Heart left ventricle (tissue), 16 donors: ENCODE measurements at places on chromosomes 1 and 21. TPM values are rescaled to one million over a fixed set of nuclear protein-coding genes. Genes with fewer than 3 reads are reported as not detected.

DNA sequence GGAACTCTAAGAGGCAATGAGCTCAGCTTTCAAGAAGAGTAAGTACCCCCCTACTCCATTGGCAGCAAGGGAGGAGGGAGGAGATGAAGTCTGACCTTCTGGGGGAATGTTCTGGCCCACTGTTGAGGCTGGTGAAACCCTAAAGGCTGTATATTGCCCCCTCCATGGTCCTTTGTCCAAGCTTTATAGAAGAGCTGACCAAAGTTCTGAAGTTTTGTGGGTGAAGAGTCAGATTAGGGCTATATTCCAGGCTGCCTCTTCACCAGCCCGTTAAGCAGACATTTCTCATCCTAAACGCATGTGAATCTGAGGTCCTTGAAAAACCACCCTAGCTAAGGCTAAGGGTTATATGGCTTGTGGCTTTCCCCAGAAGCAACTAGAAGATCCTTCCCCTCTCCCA, 1.4 kb downstream of the C1orf94 start:
- H3K36me3 ChIP-seq: no peaks in the 10 kb centered on the region
- no peaks in the 10 kb centered on the region for H3K4me1 ChIP-seq
- peaks cover 14% of the 10 kb centered on the region for H3K27me3 ChIP-seq
- no peak for DNase-seq
- no peak overlapping the region for H3K27ac ChIP-seq
- no peak overlapping the region for H3K4me3 ChIP-seq

- H3K4me3 ChIP-seq: no peak overlapping the region
- no peaks in the 10 kb centered on the region for H3K4me1 ChIP-seq
- DNase-seq: no peak
- H3K36me3 ChIP-seq: no peaks in the 10 kb centered on the region
- H3K27me3 ChIP-seq: no peaks in the 10 kb centered on the region
These were observed 58.9 kb downstream of the DIPK1A start for GRCh38 chr1:92902406-92902744.

The GBP4 gene
- polyA plus RNA-seq: 10.6 TPM

The CACNA1E gene
- 0.03 TPM for polyA plus RNA-seq

The ICOSLG gene
- polyA plus RNA-seq: 0.80 TPM

The HES4 gene
- polyA plus RNA-seq: 25.7 TPM

DNA sequence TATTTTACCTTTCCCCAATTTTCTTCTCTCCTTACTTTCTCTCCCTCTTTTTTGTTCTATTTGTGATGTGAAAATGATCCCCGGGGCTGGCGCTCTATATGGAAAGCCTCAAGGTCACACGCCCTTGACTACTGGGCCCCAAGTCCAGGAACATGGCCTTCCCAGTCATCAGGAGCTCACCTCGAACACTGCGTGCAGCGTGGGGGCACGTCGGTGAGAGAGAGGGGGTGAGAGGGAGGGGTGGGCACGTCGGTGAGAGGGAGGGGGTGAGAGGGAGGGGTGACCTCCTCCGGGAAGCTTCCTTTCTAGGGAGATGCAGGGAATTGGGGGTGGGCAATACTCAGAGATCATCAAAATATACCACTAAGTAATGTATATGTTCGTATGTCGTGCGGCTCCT, 94.6 kb upstream of the TMPRSS2 start:
- no peaks in the 10 kb centered on the region for H3K4me1 ChIP-seq
- no peak for DNase-seq
- H3K4me3 ChIP-seq: no peak overlapping the region
- no peaks in the 10 kb centered on the region for H3K36me3 ChIP-seq

The DLGAP3 gene
- 0.10 TPM for polyA plus RNA-seq

DNA sequence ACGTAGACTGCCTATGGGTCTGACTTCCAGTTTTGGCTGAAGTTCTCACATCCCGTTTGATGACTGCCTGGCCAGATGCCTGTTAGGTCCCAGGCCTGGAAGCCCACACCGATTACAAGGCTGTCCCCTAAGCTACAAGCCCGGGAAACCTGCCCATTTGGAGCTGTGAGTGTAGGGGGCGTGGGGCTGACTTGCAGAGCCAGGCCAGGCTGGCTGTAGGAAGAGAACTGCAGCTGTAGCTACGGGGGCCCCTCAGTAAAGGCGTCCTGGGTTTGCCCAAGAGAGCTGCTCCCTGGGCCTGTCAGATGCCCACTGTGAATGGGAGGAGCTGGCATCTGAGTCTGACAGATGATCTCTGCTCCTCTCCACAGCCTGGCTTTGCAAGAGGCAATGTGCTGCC, 199.7 kb downstream of the CAMTA1 start:
- H3K4me1 ChIP-seq: no peaks in the 10 kb centered on the region
- no peak for DNase-seq
- H3K27me3 ChIP-seq: no peaks in the 10 kb centered on the region
- no peaks in the 10 kb centered on the region for H3K36me3 ChIP-seq

The NPR1 gene
- polyA plus RNA-seq: 26.6 TPM

DNA sequence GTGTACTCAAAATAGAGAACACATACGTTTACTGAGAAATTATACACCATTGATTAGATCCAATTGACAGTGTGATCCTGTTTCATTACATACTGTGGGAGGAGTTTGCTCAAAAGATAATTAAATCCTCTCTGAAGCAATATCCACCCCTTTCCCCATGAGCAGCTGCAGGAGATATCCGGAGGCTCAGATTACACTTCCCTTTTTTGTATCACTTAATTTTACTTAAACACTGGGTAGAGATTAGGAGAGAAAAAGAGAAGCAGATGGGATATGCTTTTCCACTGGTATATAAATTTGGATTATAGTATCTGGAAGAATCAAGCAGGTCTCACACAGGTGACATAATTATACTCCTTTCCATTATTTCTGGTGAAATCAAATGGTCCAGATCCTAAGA, 333.3 kb upstream of the ZRANB2 start:
- no peak overlapping the region for H3K4me3 ChIP-seq
- no peaks in the 10 kb centered on the region for H3K27me3 ChIP-seq
- no peak for DNase-seq
- no peak overlapping the region for H3K27ac ChIP-seq
- H3K36me3 ChIP-seq: no peaks in the 10 kb centered on the region
- no peaks in the 10 kb centered on the region for H3K4me1 ChIP-seq

DNA sequence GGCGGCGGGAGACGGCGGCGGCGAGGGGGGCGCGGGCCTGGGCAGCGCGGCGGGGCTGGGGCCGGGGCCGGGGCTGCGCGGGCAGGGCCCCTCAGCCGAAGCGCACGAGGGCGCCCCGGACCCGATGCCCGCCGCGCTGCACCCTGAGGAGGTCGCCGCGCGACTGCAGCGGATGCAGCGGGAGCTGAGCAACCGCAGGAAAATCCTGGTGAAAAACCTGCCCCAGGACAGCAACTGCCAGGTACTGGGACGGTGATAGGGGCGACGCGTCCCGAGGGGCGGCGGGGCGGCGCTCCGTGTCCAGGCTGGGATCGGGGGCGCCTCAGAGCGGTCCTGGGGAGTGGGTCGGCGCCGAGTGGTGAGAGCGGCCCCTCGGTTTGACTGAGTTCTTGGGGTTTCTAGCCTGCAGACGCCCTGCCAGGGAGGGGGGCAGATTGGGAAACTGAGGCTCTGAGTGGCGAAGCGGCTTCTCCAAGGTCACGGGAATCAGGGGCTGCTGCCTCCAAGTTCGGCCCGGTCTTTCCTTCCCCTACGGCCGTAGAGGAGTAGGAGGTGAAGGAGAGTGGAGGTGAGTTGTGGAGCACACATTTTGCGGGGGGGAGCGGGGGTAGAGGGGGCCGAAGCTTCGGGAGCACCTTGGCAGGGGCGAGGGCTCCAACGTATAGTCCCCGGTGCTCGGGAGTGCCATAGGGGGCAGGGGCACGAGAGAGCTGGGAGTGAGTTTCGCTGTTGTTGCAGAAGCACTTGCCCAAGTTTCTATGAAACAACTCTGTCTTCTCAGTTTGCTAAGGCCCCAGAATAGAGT, 508 bp downstream of the RAVER2 start:
- no peaks in the 10 kb centered on the region for H3K36me3 ChIP-seq
- H3K27ac ChIP-seq: peak overlapping the region; percentile 84

GRCh38 chr1:19384772-19385187, 72.7 kb downstream of the SLC66A1 start:
- no peak overlapping the region for H3K4me3 ChIP-seq
- H3K4me1 ChIP-seq: peaks cover 49% of the 10 kb centered on the region
- no peaks in the 10 kb centered on the region for H3K27me3 ChIP-seq
- H3K36me3 ChIP-seq: peaks cover 48% of the 10 kb centered on the region
- no peak overlapping the region for H3K27ac ChIP-seq

The AMY1B gene
- polyA plus RNA-seq: not detected

DNA sequence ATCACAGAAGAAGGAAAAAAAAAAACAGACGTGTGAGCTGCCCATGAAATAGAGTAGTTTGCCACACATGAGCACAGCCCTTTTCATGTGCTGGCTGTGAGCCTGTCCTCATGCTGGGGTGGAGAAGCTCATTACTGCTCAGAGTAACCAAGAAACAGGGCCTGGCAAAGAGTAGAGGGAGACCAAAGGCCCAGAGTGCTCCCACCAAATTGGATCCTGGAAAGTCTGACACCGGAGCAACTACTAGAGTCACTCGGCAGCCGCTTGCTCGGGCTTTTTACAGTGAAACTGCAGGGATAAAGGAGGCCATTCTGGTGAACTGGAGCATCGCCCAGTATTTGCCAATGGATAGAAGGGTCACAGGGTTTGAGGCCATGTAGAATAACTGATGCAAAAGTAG, 64.4 kb upstream of the BARHL2 start:
- H3K36me3 ChIP-seq: no peaks in the 10 kb centered on the region
- H3K4me1 ChIP-seq: no peaks in the 10 kb centered on the region
- peaks cover 12% of the 10 kb centered on the region for H3K27me3 ChIP-seq
- H3K27ac ChIP-seq: no peak overlapping the region
- no peak overlapping the region for H3K4me3 ChIP-seq

GRCh38 chr1:7485826-7486225, 285.3 kb upstream of the VAMP3 start:
- H3K4me3 ChIP-seq: no peak overlapping the region
- H3K4me1 ChIP-seq: peaks cover 9% of the 10 kb centered on the region
- no peak for DNase-seq
- no peaks in the 10 kb centered on the region for H3K36me3 ChIP-seq
- H3K27me3 ChIP-seq: no peaks in the 10 kb centered on the region

The RSPO1 gene
- polyA plus RNA-seq: not detected

- H3K27ac ChIP-seq: no peak overlapping the region
- H3K36me3 ChIP-seq: no peaks in the 10 kb centered on the region
- no peak overlapping the region for H3K4me3 ChIP-seq
- peaks cover 4% of the 10 kb centered on the region for H3K4me1 ChIP-seq
- DNase-seq: no peak
- H3K27me3 ChIP-seq: no peaks in the 10 kb centered on the region
These were observed 65.2 kb upstream of the GFI1 start for GRCh38 chr1:92551916-92552315.

- H3K27me3 ChIP-seq: no peaks in the 10 kb centered on the region
- DNase-seq: no peak
- H3K27ac ChIP-seq: no peak overlapping the region
- H3K4me3 ChIP-seq: no peak overlapping the region
- H3K36me3 ChIP-seq: no peaks in the 10 kb centered on the region
These were observed 467.5 kb downstream of the SMYD3 start for GRCh38 chr1:246039584-246039983.

GRCh38 chr1:232422898-232423297, 207.0 kb downstream of the SIPA1L2 start:
- no peak overlapping the region for H3K27ac ChIP-seq
- H3K27me3 ChIP-seq: no peaks in the 10 kb centered on the region
- H3K4me1 ChIP-seq: peaks cover 13% of the 10 kb centered on the region
- no peak overlapping the region for H3K4me3 ChIP-seq
- peaks cover 99% of the 10 kb centered on the region for H3K36me3 ChIP-seq
- no peak for DNase-seq

The VSIG8 gene
- not detected for polyA plus RNA-seq

The ANGPTL3 gene
- polyA plus RNA-seq: not detected

- no peaks in the 10 kb centered on the region for H3K27me3 ChIP-seq
- H3K4me1 ChIP-seq: peaks cover 16% of the 10 kb centered on the region
- H3K36me3 ChIP-seq: no peaks in the 10 kb centered on the region
- H3K4me3 ChIP-seq: no peak overlapping the region
These were observed 5.9 kb downstream of the CLCA2 start for GRCh38 chr1:86429835-86430234.
